Hepatic stellate cell (primary cell): ENCODE measurements at places on chromosomes 2 and 18.

DNA sequence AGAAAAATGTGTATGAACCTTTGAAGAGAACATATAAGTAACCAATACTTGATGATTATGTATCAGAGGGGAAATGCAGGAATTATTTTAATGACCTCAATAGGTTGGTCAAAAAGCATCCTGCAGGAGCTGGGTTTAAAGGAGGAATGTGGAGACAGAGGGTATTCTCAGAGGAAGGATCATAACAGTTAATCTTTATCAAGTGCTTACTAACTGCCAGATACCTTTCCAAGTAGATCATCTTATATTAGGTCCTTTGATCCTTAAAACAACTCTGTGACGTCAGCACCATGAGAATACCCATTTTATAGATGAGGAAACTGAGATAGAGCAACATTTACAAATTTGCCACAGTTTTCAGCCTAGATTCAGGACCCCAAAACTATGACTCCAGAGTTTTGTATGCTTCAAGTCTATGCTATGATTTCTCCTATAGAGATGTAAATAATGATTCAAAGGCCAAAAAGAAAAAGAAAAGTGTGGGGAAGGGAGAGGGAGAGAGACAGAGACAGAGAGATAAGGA is 3.0 kb downstream of the RFTN2 start:
- DNase-seq, result no peak

DNA sequence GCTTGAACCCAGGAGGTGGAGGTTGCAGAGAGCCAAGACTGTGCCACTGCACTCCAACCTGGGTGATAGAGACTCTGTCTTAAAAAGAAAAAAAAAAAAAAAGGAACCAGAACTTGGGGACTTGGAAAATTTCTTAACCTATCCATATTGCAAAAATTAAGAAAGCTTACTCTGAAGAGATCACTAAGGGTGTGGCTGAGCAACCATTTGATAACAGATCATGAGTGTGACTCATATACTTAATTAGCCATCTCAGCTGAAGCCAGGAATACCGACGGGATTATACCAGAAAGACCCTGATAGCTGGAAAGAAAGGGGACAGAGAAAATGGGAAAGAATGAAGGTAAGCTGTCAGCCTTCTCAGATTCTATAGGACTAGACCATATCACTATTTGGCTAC is 7.1 kb upstream of the ADD2 start:
- no peak for DNase-seq

DNA sequence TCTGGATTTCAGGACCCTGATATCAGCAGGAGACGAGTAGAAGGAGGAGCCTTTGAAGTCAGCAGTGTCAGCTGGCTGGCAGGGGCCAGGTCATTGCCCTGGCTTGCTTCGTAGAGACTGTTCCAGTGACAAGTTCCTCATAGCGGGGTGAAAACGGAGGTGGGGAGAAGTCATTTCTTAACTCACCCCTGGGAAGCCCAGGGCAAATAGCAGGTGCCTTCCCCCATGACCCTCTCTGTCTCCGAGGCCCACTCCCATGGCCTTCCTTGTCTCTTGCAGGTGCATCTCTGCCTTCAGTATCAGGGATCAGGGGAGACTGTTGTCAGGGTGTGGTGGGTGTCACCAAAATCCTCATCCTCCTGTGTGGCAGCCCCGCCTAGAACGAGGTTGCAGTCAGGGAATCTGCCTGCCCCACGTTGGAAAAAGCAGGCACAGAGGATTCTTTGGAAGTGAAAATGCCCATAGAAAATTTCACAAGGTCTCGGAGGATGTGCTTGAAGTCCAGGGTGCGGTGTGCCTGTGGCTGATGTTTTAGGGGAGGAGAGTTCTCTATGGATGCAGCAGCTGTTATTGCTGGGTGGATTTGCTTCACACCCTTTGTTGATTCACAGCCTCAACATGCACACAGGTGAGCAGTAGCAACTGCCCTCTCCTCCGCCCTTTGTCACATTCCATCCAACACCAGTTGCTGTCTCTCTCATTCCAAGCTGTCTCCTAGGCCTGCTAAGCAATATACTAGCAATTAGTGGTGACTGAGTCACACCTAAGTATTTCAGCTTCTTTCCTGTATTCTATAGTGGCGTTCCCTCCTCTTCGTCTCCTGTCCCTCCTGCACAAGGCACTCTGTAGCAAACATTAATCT is 142.6 kb upstream of the FHL2 start:
- no peak for DNase-seq

DNA sequence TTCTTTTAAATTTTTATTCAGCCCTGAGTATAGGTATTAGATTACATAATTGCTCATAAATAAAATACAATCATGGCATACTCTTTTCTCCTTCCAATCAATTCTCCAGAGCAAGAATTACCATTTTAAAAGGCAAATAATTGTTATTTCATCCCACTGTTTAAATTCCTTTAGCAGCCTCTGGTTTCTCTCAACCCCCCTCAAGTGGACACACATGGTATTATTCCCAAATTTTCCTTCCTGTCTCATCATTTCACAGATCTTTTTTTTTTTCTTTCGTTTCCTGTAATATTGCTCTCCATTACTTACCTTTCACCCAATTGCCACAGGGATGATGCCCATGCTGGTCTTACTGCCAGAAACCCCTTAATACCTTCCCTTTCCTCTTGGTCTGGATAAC is 385.2 kb downstream of the RIT2 start:
- no peak for DNase-seq

DNA sequence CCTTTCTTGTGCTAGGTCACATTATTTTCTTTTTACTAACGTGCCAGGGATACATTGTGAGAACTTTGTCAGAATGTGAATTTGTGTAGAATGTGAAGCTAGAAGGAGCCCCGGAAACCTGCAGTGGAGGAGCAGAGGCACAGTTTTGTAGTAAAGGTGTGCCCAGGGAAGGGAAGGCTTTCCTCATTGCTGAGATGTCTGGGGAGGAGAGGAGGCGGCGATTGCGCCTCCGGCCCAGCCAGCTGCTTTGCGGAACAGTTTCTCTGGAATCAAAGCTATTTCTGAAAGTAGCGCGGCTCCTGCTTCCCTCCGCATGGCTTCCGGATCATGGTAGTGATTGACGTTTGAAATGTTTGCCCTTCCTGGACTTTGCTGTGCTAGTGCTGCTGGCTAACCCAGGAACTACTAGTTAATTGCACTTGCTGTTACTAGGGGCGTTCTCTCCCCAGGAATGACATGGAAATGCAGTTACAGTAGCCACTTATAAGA is 83.1 kb upstream of the RBM44 start:
- DNase-seq, result no peak

DNA sequence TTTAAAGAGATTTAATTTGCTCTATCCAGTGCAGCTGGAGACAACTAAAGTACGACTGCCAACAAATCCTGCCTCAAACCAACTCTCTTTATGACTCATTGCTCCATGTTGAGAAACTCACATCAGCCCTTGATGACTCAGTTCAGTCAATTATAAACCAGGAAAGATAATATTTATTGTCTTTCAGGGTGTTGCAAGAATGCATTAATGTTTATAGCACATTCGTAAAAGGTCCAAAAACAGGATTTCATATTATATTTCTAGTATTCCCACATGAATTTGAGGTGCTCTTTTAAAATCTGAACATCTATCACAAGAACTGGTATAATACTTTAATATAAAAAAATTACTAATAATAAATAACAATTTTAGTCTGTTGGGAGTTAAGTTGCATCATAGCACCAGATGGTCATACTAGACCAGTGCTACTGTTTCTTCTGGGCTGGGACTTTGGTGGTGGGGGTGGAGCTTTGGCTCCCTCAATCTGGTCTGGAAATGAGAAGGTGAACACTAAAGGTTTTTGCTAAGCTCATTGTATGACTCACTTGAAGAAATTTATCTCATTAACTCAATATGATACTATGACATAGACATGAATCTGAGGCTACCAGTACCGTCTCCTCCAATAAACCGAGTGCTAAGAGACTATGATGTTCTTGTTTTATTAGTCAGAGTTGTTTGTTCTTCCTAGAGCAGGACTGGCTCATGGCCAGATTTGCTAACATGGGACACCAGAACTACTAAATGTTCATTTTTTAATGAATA is 26.6 kb upstream of the MAP3K20 start:
- DNase-seq, result peak; percentile 77

GRCh38 chr2:151669585-151670081 is 64.6 kb downstream of the NEB start:
- no peak for DNase-seq

GRCh38 chr18:8084160-8084559 is 517.0 kb downstream of the PTPRM start:
- DNase-seq, result peak; percentile 29

DNA sequence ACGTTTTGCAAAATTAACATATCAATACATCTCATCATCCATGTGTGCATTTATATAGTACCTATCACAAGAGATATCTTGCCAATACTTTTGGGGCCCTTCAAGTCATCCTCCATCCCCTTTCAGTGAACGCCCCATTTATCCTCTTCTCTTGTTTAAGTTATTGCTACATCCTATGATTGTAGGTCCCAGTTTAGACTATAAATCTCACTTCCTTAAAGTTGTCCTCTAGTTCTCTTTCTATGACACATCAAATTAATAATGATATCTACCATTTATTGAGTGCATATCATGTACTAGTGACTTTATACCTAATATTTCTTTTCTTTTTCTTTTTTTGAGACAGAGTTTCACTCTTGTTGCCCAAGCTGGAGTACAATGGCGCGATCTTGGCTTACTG is 28.8 kb upstream of the FBXO11 start:
- no peak for DNase-seq

DNA sequence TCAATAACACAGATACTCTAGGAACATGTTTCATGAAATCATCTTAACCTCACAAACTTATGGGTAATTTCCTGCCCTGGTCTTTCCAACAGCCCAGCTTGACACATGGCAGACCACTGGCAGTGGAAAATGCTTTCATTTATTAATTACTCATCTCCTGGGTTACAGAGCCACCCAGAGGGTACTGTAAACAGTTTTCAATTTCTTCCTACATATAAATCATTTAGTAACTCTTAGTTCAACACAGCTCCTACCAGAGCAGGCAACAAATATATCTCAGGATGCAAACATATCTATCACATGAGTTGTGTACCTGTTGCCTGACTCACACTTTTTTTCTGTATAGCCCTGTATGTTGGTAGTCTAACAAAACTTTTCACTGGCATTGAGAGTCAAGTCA is 99.2 kb upstream of the VRK2 start:
- DNase-seq, result no peak

DNA sequence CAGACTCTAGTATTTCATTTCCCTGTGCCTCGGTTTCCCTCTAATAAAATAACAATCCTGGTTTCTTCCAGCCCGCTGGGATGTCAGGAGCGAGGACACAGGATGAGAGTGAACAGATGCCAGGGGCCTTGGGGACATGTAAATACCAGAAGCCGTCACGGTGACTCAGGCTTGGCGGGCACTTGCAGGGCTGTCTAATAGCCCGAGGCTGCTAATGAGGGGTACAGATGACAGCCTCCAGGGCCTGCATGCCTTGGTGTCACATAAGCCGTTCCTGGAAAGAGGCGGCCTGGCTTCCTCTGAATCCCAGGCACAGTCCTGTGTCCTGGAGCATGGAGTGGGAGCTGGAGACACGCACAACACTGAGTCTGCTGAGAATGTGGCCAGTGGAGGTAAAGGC is 28.2 kb downstream of the HS1BP3 start:
- no peak for DNase-seq

DNA sequence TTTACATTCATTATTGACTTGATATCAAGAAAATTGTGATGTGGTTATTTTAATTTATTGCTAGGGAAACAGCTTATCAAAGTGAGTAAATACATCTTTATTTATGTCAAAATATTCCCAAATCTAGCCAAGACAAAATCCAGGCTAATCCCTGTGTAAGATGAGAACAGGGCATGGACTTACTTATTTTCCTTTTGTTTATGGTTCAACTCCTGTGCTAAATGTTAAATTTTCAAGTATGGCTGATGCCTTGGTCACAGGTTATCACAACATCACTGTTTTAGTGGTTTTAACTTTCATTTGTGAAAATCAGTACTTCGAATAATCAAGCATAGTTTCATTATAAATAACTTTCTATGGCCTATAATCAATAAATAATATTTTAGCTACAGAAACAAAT is 657.0 kb upstream of the SYT4 start:
- no peak for DNase-seq

DNA sequence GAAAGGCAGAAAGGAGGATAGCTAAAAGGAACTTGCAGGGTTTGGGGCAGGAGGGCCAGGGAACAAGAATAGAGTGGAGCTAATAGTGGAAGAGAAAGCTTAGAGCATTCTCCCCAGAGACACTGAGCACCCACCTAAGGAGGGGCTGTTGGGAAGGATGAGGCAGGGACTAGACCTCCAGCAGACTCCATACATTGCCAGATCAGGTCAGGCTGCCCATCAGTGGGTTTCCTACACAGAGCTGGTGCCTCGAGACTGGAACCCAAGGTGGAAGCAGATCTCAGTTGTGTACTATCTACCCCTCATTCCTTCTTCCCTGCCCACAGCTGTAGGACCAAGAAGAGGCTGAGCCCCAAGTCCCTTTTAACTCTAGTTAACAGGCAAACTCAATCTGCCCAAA is 148.5 kb downstream of the ZFP36L2 start:
- no peak for DNase-seq

DNA sequence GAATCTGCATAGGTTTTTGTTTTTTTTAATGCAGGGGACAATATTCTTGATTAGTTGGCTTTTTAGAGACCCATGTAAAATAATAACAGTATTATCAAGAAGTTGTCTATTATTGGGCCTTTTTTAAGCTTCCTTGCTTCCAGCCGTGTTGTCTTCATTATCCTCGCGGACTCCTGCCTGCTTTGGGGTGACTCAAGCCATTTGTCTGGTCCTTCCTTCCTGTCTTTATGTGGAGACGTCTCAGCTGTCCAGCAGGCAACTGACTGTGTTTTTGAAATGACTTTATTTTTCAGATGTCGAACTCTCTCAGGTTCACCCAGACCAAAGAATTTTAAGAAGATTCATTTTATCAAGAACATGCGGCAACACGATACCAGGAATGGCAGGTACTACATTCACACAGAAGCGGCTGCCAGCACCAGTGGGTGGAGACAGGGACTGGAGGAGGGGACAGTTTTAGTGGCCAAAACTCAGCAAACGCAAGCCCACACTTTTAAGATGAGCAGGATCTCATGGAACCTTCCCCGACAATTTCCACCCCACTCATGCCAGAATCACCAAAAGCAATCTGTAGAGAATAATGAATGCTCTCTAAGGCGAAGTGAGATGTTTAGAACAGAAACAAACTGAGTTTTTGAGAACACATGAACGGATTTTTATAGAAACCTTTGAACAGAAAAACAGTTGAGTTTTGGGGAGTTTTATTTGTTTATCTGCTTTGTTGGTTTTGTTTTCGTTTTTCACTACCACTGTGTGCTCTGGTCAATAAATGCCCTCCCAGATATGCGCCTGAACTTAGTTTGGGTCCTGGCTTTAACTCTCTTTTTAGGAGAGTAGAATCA is 59.1 kb downstream of the CABLES1 start:
- no peak for DNase-seq
